ENCODE measurements at places on chromosomes 11 and 22.

DNA sequence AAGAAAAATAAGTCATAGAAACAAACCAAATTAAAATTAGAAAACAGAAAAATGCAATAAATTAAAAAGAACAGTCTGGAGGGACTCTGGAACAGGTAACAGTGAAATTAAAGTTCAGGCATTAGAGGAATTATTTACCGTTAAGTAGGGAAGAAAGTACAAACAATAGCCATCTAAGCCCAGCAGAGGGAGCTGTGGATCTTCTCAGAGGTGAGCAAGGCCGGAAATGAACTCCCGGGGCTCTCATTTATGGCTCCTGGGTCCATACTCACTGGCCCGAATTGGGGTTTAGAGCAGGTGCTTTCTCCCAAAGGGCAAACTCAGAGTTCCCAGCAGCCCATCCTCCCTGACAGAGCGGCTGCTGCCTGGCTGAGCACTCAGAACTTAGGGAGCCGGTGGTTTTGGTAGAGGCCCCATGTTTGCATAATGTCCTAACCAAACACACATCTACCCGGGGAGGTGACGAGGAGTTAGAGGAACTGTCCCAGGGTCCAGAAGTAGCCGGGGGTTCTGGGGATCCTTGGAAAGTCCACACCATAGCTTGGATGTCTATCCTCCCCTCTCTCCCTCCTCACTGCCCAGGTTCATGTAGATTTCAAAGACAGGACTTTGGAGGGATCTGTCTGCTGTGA lies 87.8 kb upstream of the VPREB1 start:
- no peak for DNase-seq

DNA sequence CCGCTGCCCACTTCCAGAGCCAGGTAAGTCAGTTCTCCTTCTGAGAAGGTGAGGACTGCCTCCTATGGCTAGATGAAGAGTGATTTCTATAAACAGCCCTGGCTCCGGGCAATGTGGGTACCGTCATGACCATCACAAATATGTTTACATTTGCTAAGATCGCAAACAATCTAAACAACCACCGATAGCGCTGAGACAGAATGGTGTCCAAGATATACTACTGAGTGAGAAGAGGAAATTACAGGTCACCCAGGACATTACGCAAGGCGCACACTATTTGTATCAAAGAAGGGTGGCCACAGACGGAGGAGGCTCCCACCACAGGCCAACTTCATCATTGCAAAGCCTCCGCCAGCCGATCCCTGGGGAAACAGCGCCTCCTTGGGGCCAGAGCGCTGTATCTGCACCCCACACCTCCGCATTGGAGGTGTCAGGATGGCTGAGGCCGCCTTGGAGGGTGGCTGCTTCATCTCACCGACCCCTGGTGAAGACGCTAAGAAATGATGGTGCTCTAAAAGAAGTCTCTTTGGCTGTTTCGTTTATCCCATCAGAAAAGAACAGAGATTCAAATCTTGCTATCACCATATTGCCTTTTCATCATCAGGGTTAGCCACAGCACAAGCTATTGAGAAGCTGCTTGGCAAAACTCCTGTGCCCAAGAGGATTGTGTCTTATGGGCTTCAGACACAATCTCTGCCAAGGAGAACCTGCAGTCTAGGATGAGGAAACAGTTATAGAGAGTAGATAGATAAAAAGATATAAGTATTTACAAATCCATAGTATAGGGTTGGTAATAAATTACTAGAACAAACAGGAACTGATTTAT lies 12.3 kb upstream of the ASRGL1 start:
- DNase-seq: no peak

GRCh38 chr11:70142221-70142875 lies 60.7 kb upstream of the FADD start:
- DNase-seq: no peak

GRCh38 chr11:34145073-34145472 lies 39.6 kb downstream of the NAT10 start:
- DNase-seq: no peak

DNA sequence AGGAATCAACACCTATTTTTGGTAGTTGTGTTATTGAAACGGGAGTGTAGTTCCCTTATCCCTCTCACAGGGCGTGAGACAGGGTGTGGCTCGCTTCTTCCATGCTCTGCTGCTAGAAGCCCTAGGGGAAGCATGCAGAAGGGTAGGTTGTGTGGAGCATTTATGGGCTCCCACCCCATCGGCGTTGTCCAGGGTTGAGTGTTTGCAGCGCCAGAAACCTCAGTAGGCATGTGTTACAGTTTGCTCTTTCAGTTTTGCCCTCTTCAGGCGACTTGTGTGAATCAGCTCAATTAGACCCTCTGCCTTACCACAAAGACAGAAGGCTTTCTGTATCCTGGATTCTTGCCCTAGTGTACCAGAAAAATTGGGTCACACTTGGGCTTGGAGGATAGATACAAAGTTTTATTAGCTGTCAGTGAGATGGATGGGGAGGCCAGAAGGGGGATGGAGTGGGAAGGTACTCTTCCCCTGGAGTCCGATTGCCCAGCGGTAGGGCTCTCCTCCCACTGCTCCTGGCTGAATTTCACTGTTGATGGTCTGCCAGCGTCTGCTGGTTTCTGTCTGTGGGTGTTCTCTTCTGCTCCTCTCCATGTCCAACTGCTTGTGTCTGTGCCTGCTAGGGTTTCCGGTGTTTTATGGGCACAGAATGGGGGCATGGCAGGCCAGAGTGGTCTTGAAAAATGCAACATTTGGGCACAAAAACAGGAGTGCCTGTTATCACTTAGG lies 358.3 kb upstream of the CTSC start:
- no peak for DNase-seq

DNA sequence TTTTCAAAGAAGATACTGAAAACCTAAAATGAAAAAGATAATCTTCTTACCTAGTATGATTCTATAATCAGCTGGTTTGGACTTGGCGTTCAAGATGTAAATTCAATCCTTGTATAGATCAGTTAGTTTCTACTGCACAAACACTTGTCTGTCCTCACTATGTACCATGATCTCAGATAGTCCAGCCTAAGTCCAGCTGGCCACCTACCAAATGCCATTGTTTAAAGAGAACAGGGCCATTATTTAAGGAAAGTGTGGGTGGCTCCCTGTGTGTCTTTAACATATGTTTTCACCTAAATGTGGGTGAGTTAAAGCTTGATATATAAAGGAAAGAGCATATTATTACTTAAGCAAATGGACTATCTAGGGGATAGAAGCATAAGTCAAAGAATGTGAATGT lies 38.6 kb downstream of the BLID start:
- no peak for DNase-seq

DNA sequence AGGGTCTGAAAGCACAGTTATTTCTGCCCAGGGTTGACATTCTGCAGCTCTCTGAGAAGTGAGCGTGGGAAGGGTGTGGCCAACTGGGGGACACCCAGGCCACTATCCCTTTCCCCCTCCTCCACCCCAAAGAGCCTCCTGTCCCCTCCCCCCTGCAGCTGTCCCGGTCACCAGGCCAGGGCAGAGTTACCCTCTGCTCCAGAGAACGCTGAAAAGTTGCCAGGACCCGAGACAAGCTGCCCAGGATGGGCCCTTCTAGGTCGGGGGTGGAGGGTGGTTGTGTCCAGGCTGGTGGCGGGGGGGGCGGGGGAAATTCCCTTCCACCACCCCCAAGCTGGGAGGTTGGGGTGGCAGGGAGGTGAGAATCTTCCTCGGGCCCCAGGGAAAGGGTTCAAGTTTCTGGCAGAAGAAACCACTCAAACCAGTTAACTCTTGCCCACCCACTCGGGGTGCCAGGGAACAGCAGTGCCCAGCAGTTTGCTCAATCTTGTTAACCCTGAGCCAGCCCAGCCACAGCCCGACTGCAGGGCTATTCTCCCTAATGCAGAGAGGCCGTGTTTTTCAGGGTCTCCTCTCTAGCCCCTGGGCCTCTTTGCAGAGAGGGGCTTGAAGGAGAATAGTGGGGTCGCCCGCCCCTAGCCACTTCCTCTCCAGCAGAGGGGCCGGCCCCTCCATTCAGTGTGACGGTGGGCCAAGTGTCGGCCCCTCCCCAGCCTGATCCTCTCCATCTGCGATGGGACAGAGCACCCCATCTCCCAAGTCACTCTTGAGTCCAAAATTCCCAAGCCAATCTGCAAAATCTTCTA lies 697 bp downstream of the LGALS1 start:
- no peak for DNase-seq

GRCh38 chr11:13216019-13216710 lies 61.4 kb upstream of the BMAL1 start:
- no peak for DNase-seq

DNA sequence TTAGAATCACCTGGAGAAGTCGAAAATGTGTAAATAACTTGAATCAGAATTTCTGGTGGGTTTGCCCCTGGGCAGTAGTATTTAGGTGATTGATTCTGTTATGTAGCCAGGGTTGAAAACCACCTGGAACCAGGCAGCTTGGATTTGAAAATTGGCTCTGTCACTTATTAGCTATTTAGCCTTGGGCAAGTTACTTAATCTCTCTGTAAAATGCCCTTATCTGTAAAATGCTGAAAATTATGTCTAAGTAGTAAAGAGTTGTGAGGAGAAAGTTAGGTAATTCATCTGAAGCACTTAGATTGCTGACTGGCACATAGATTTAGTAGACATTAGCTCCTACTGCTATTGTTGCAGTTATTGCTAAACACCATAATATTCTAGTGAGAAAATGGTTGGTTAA lies 49.3 kb downstream of the PPME1 start:
- DNase-seq: no peak

- no peak for DNase-seq
These were observed 34.8 kb upstream of the MYOD1 start for GRCh38 chr11:17684550-17684949.

Data from cortex of kidney (tissue), 1 donor.